Naive thymus-derived CD8-positive, alpha-beta T cell (primary cell): ENCODE measurements at places on chromosomes 7 and 10.
A peak's percentile ranks its signal among the peaks of the same experiment; 100 is the strongest.

DNA sequence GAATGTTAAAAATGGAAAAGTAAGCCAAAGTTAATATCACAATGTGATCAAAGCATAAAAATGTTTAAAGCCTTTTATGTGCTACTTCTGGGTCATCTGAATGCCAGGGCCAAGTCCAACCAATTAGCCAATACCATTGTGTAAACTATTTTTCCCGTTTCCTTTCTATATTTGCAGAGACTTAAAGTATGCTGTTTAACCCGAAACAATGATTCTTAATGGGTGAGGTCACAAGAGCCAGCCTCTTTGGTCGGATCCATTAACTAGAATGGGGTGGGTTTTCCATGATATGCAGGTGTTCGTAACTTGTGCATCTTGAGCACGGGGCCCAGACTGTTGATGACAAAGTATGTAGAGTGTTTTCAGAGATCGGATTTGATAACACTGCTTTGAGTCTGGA, 111.3 kb upstream of the IGFBP3 start:
- no peak for DNase-seq

DNA sequence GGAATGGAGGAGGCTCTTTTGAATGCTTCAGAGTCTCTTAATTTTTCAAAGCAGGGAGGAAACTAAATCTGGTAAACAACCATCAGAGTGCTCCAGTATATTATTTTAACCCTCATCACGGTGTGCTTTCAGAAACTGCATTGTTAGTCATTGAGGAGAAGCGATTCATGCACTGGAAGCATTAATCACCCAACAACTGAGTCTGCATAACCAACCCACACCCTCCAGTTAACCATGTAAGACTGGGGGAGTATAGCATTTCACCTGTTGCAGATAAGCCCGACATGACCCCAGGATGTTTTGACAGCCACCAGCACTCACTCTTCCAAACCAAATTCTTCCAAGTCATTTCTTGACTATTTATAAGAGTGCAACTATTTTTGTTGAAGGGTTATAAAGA, 257.6 kb downstream of the GATA3 start:
- DNase-seq = no peak

GRCh38 chr10:102963756-102964025, 45.6 kb downstream of the CNNM2 start:
- DNase-seq = no peak

- DNase-seq = no peak
Measured at GRCh38 chr7:80623503-80624252, 14.8 kb upstream of the CD36 start.

GRCh38 chr10:8035006-8035640, 19.4 kb upstream of the GATA3 start:
- no peak for DNase-seq

- DNase-seq = peak; percentile 8
Measured at GRCh38 chr10:15188603-15189002, 20.1 kb upstream of the NMT2 start.

DNA sequence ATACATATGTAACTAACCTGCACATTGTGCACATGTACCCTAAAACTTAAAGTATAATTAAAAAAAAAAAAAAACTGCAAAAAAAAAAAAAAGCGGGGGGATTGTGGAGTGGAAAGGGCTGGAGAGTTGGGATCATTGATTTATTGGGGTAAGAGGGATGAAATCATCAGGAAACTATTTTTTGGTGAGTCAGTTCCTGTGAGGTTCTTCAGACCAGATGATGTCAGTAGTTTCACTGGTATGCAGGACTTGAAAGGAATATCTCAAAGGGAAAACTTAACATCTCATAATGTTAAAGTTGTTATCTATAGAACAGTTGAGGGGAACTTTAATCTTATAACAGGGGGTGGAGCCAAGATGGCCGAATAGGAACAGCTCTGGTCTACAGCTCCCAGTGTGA, 32.6 kb upstream of the TECTB start:
- no peak for DNase-seq

GRCh38 chr7:137241655-137242360, 101.7 kb downstream of the PTN start:
- DNase-seq = no peak

DNA sequence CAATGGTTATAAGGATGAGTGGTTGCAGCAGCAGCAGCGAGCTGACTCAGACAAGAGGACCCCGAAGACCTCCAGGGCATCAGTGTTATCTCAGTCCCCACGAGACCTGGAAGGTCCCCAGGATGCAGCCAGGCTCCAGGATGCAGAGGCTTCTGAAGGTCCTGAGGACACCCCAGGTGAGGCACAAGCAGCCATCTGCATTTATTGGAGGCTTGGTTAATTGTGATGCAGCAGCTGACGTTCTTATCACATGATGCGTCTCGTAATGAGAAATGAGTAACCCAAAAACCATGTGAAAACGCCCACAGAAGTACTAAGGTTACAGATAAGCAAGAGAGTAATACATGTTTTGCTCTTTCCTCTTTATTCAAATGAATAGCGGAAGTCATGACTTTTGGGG, 17.4 kb downstream of the C7orf57 start:
- no peak for DNase-seq

- no peak for DNase-seq
Measured at GRCh38 chr10:6384847-6385246, 182.1 kb downstream of the PFKFB3 start.

GRCh38 chr10:14879124-14879927, 660 bp downstream of the SUV39H2 start:
- peak; percentile 17 for DNase-seq

DNA sequence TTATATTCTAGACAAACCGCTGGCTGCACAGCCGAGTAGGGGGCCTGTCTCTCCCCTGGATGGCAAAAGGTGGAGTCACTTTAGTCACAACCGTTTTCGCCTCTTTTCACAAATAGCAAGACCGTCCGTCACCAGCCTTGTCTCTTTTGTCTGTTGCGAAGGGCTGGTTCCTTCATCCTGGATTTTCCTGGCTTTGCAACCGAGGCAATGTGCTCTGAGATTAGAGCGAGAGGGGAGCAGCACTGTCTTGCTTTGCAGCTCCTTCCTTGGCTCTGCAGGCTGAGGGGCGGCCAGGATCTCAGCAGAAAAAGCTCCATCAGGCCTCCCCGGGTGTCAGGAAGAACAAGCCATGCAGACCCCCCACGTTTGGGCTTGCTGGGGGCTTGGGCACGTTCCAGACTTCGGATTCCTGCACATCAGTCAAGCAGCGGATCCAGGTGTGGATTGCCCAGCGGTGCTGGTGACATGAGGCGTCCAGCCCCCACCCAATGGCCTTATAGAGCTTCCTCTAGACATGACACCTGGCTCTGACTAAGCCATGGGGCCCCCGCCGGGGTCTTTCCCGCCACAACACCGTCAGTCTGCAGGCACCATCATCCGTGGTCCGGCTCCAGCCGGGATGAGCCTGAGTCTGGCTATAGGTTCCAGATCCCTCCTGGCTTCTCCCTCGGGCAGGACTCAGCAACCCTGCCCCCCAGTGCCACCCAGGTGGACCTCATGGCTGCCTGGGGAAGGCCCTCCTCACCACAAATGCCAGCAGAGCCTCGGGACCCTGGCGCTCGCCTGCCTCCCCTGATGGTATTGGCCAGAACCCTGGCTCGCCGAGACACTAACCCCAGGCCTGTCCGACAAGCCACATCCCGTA, 467.6 kb upstream of the FOXK1 start:
- no peak for DNase-seq

DNA sequence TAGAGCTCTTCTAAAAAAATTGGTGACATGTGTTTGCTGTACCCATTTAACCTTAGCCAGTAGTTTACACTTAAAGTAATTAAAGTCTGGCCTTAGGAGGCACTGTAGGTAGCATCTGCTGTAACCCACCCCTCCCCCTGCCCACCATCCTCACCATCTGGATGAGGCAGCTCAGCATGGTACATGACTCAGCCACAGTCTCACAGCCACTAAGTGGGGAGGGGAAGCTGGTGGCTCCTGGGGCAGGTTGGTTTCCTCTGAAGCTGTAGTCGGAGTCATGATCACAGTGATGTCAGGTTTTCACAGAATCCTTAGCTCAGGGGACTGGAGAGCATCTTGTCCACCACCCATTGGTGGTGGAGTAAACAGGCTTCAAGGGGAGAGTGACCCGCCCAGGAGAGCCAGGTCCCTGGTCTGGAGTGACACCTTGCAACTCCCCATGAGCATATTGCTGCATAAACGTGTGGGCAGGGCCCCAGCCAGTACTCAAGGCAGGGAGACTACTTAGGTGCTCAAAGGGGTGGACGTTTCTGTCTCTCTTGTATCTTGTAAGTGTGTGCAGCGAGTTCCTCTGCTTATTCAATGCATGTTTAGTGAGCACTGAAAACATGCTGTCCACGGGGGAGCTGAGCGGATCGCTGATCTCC, 125.9 kb downstream of the GRK5 start:
- peak; percentile 50 for DNase-seq

DNA sequence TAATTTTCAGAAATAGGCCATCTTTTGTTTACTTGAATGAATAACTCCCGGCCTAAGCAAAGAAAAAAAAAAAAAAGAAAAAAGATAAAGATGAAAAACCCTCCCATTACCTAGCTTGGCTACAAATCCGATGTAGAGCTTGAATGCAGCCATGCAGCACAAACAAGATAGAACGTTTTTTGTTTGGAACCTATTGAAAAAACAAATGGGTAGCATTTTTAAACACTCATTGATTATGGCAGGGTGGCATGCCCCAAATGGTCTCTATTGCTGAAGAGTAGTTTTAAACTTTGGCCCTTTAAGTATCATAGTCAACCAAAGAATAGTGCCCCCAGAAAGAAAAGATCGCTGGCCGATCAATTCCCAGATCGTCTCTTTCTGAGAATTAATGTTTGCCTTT, 84.4 kb downstream of the VTI1A start:
- DNase-seq = no peak

DNA sequence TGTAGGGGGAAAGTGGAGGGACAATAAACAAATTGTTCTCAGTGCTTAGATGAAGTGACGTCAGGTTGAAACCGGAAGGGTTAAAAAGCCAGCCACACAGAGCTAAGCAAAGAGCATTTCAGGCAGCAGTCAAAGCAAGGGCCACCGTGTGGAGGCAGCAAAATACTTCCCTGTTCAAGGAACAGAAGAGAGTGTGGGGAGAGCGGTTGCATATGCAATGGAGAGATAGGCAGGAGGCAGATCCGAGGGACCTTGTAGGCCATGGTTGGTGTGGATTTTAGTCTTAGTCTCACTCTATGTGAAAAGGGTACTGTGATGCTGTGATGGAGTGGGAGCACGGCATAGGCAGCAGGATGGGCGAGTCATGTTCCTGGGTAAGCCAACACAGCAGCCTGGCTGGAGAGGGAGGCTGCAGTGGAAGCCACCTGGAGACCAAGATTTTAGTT, 3.8 kb upstream of the STN1 start:
- no peak for DNase-seq

GRCh38 chr10:116974456-116975005, 30.5 kb downstream of the SHTN1 start:
- DNase-seq = no peak

DNA sequence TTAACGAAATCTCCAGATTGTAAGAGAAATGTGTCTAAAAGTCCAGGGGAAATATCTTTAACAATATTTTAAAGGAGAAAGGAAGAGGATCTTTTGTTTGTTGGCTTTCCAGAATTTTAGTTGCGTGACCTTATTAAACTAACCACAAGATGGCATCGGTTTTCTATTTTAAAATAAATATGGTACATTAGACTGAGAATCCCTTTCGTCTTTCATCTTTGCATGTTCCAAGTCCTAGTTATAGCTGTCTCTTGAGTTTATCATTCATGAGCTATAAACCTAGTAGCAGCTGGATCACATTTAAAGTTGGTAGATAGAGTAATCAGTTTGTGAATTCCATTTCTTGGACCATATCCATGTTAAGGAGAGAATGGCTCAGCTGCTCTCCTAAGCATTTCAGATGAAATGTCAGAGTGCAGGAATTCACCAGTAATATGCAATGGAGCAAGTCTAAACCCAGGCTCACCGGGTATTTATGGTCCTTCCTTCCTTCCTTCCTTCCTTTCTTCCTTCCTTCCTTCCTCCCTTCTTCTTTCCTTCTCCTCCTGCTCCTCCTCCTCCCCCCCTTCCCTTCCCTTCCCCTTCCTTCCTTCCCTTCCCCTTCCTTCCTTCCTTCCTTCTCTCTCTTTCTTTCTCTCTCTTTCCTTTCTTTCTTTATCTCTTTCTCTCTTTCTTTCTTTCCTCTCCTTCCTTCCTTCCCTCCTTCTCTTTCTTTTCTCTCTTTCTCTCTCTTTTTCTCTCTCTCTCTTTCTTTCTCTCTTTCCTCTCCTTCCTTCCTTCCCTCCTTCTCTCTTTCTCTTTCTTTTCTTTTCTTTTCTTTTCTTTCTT, 57.8 kb upstream of the RAB18 start:
- no peak for DNase-seq

- no peak for DNase-seq
Measured at GRCh38 chr7:50869108-50869725, 86.5 kb upstream of the GRB10 start.

GRCh38 chr10:64379898-64380297, 858.7 kb downstream of the REEP3 start:
- no peak for DNase-seq

DNA sequence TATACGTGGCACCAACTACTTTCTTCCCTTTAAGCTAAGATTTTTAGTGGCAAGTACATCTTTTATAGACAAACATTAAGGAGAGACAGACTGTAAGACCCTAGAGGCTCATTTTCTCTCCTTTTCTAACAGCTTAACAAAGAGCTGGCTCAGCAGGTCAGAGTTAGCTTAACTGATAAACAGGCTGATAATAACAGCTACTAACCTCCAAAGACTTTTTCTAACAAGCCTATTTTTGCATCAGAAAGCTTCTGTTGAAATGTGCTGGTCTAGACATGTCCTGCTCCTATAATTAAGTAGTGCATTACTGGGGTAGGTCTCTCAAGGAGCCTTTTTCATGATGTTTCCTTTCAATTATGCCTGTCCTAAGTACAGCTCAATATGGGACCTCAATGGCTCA, 238.2 kb upstream of the FAM3C start:
- DNase-seq = no peak

DNA sequence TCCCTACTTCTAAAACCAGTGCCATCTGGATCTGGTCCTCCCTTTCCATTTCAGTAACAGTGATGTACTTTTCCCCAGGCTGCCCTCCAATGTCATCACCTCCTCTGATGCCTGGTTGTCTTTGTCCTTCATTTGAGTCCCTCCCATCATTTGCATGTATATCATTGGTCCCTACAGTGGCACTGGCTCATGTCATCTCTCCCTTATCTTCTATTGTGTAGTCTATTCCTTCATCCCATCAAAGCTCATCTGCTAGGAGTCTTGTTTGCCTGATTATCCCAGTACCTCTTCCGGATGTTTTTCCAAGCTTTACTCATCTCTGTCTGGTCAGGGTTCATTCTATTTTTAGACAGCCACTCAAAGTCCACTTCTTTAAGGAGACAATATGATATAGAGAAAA, 292.9 kb upstream of the BMPER start:
- no peak for DNase-seq
